PC-9 (cell line): ENCODE measurements at places on chromosomes 2 and 18. TPM values are rescaled to one million over a fixed set of nuclear protein-coding genes. Genes with fewer than 3 reads are reported as not detected.

DNA sequence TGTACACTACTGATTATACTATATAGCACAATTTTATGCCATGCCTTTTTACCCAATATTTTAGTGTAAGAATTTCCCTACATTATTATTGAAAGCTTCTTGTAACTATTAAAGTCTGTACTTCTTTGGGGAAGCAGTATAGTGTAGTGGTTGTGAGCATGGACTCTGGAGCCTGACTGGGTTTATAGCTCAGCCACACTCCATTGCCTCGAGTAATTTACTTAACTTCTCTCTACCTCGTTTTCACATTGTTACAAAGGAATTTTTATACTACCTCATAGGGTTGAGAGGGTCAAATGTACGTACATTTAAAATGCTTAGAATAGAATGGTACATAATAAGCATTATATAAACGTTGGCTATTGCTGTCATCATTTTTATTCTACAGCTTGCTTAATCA is 139.2 kb downstream of the UBR3 start:
- DNase-seq: no peak

DNA sequence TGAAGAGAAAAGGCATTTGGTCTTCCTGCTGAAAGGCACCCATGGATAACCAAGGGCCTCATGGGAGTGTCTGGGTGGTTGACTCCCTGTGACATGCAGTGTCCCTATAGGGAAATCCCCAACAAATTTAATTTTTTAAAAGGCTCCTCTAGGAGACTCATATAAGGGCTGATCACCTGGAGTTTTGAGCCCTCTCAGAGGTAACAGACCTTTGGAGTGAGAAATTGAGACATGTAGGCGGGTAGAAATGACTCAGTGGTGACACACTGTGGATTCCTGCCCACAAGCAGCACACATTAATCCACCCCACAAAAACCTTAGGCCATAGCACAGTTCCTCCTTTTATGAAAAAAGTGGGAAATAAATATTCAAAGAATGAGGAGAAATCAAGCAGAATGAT is 557.0 kb upstream of the CNTNAP5 start:
- DNase-seq: no peak

DNA sequence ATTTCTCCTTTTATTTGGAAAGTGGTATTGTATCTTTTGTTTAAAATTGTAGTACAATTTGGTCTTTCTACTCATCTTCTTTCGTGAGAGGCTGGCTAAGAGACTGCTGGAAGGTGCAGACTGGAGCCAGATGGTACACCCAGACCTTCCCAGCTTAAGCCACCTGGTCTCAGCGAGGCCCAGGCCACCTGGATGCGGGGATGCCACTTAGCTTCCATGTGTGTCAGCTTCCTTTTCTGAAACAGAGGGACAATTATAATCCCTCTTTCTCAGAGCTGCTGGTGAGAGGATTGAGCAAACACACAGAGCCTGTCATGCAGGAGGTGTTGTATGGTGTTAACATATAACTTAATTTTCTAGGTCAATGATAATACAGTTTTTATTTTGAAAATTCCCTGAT is 17.4 kb downstream of the FARP2 start:
- no peak for DNase-seq

The PFN4 gene
- 1.2 and 2.6 TPM in 2 replicates for total RNA-seq

DNA sequence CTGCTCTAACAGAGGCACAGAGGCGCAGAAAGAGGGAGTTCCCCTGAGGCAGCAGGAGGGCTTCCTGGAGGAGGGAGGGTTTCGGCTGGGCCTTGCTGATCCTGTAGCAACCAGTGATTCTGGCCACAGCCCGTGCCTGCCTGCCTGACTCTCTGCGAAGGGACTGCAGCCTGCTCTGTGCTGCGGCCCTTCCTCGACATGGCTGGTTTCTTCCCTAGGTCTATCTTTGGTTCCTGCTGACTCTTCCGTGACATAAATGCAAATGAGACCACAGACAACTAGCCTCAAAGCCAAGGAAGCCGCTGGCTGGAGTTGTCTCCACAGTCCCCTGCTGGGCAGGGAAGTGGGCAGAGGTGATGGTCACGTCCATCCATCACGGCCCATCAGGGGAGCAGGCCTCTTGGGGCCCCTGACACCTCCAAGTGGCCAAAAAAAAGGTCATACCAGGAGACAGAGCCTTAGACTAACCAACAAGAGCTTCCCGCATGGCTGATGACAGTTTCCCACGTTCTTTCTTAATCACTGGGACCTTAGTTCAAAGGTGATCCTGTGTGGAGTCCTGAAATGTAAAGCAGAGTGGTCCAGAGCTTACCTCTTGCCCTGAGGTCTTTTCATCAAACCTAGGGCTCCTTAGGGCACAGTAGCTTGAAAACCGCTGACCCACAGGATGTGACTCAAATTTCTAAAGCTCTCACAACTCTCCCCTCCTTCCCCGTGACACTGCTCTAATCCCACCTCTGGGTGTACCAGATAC is 55.3 kb downstream of the HS1BP3 start:
- DNase-seq: peak; percentile 92

The G6PC2 gene
- total RNA-seq: not detected in 2 replicates

The ST8SIA5 gene
- total RNA-seq: not detected in 2 replicates

GRCh38 chr2:159126432-159127022 is 158.1 kb downstream of the TANC1 start:
- DNase-seq: no peak

GRCh38 chr2:125638345-125638744 is 1017.6 kb upstream of the GYPC start:
- no peak for DNase-seq

The CXCR1 gene
- not detected in 2 replicates for total RNA-seq

The ALK gene
- total RNA-seq: not detected in 2 replicates

DNA sequence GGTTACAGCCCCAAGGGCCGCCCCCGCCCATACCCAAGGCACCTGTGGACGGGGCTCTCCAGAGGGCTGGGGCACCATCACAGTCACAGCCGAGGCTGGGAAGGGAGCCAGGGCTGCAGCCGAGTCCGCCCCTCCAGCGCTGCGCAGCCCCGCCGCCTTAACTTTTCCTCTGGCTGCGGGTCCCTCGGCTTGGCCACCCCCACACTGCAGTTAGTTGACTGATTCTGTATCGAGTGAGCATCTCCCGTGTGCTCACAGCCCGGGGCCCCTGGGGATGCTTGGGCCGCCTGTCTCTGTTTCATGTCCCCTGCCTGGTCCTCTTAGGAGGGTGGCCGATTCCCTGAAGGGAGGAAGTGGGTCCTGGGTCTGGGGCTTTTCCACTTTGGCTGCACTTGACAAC is 33.7 kb downstream of the EMILIN2 start:
- DNase-seq: no peak

The IRS1 gene
- total RNA-seq: 26.2 and 28.6 TPM in 2 replicates

DNA sequence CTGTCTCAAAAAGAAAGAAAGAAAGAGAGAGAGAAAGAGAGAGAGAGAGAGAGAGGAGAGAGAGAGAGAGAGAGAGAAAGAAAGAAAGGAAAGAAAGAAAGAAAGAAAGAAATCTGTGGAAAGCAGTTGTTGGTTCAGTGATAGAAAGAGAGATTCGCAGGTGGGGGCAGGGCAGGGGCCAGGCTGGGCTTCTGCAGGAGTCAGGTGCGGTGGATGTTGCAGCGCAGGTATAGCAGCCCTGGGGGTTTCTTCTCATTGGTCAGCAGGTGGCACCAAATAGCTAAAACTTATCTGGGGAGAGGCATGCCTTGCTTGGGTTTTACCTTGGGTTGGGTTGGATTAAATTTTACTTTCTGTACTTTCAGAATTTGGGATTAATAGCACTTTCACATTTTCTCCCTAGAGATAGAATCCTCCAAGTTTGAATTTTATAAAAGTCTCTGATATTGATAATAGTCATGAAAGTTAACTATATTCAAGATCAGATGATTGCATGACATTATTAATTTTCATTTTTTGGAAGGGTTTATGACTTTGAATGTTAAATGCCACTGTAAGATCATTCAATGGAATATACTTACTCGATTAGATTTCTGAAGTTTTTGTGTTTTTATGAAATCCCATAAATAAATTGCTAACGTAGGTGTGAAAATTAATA is 66.6 kb downstream of the SPTBN1 start:
- peak; percentile 81 for DNase-seq

The ASB18 gene
- total RNA-seq: 0.46 TPM in 1 of 2 replicates, not detected in the other

The RNF144A gene
- total RNA-seq: 0.94 and 1.1 TPM in 2 replicates

The GNAL gene
- total RNA-seq: 0.98 and 3.3 TPM in 2 replicates

- DNase-seq: no peak
Measured at GRCh38 chr18:46419391-46420141, 237.5 kb downstream of the LOXHD1 start.

- DNase-seq: no peak
Measured at GRCh38 chr2:66512626-66513025, 77.7 kb downstream of the MEIS1 start.

DNA sequence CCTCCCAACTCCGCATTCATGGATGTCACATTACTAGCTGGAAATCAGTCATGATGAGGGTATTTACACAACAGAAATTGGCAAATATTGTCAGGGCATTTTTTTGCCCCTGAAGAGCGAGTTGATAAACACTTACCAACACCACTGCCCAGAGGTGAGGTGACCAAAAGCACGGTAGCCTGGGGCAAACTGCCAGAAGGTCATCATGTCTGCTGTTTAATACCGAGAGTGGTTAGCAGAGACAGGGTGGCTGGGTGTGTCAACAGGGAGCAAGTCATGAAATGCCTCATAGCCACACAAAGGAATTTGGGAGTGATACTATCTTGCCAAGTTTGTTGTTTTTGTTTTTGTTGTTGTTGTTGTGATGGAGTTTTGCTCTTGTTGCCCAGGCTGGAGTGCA is 37.0 kb upstream of the EPC2 start:
- peak; percentile 87 for DNase-seq
